ENCODE measurements at places on chromosomes 11 and 22.

GRCh38 chr22:47192651-47193437 lies 430.4 kb downstream of the TBC1D22A start:
- DNase-seq = no peak

DNA sequence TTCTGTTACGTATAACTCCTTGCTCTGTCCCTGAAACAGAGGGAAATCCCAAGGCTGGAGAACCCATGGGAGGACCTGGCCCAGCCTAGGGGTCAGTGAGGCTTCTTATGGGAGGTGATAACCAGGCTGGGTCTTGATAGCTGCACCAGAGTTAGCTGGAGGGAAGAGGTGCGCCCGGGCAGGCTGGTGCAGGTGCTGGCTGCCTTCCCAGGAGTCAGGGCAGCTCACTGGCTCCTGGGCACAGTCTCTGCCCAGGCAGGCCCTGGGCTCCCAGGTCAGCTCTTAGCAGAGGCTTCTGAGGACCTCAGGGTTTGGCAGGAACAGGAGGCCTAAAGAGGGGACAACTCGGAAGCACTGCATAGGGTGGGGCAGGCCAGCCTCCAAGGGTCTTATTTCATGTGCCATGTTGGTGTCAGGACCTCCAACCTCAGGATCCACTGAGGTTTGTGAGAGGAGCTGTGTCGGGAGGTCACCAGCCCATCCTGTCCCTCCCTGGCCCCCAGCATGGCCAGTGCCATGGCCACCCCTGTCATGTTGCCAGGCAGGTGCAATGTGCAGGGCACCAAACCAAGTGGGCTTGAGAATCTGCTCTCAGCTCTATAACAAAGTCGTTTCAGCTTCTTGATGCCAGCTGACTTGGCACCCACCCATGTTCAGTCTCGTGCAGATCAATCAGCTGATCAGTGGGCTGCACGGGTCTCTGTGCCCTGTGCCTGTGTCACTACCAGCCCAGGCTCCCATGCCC lies 20.5 kb upstream of the CELSR1 start:
- DNase-seq = no peak

- no peak for DNase-seq
Observed at GRCh38 chr11:2777386-2777785, 77.6 kb upstream of the KCNQ1OT1 start.

DNA sequence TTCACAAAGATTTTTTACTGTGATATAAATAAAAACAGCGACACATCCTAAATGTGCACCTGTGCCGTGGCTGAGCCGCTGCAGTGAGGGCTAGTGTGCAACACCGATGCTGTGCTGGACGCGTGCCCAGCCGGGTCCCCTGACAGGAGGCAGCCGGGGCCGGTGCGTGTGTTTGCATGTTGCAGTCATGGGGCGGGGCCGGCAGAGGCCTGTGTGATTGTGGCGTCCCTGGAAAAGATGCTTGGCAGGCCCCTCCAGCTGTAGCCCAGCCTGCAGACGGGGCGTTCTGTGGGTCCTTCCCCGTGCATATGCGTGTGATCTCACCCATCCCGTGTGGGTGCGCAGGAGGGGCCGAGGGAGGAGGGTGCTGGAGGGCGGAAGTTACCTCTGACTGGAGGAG lies 30.6 kb downstream of the MUC6 start:
- DNase-seq = no peak

DNA sequence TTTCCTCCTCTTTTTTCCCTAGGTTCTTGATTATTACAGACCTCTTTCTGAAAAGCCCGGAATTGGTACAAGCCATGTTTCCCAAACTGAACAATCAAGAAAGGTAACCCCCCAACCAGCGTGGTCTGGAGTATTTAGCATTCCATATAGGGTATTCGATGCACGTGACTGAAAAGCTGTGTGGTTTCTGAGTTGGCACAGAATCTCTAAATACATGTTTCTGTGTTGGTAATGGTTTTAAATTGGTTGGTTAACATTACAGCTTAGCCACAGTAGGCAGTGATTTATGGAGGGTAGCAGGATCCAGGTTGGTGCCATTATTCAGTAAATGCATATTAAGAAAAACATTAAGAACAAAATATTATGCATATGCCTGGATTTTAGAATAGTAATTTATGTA lies 46.8 kb downstream of the ATXN10 start:
- no peak for DNase-seq

DNA sequence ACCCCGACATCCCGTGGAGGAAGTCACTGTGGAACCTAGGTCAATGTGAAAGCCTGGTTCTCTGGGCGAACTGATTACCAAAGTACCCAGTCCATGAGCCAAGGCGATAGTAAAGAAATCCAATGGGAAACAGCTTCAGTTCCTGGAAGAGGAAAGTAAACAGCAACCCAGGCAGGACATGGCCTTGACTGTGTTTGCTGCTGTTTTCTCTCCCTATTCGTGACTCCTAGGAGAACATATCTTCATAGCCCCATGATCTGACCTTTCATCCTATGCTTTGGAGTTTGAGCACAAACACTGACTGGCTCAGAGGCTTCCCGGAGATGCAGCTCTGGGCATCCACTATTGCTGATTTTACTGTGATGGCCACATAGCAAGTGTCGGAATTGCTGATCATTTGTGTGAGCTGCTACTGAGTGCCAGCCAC lies 45.1 kb downstream of the LRFN4 start:
- DNase-seq = no peak

DNA sequence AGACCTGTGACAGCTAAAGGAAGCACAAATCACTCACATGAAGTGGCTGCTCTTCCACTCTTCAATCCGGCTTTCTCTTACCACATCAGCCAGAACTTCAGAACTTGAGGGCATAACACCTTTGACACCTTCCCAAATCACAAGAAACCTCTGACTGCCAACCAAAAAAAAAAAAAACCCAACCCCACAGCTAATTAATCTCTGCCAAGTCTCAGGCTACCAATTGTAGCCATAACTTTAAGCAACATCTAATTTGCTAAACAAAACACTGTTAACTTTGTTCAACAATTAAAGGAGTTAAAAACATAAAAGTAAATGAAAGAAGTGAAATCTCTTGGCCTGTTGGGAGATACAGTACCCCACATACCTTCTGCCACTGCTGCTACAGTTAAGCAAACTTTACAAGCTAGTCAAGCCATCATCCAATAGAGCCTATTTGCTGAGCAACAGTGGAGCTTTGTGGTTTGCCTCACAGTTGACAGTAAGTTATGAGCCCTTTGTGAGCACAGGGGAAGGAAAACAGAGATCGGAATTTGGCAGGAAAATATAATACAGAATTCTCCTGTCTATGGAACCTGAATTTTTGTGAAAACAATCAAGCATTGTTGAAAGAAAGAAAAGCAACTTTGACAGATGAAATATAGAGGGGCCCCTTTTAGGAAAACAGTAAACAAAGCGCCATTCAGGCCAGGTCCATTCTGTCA lies at the start of gene SOX6:
Gene SOX6 (minus strand): TSS at position 490 of the 704 bp plus-strand sequence. CDS start 15,298 bp downstream, outside the sequence.
- no peak for DNase-seq

DNA sequence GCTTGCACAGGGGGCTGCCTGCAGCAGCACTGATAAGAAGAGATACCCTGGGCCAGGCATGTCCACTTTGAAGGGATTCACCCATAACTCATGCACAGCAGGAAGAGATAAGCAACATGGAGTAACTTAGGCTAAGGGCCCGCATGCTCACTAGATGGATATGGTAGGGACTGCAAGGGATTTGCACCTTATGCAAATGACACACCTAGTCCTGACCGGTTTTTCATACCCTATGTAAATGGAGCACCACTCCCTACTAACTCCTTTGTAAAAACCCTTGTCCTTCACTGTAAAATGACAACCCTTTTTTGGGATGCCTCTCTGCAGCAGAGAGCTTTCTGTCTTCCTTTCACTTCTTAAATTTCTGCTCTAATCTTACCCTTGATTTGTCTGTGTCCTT lies 658.9 kb upstream of the CCDC179 start:
- no peak for DNase-seq

DNA sequence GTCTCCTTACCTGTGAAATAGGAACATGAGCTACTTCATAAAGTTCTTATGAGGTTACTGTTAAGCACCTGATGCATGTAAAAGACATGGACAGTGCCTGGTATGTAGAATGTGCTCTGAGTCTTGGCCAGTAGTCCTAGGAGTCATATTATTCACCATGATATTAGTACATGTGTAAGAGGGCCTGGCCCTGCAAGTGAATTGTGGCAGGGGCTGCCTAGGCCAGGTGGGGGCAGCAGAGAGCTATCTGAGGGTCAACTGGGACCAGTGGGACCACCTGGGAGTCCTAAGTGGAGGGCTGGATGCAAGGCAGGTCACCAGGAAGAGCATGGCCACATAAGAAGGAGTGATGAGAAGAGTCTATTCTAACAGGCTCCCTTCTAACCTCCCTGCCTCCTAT lies 529.5 kb downstream of the SOX6 start:
- DNase-seq = no peak

- DNase-seq = peak; percentile 95
Observed at GRCh38 chr22:45212306-45212709, 28.4 kb downstream of the KIAA0930 start.

DNA sequence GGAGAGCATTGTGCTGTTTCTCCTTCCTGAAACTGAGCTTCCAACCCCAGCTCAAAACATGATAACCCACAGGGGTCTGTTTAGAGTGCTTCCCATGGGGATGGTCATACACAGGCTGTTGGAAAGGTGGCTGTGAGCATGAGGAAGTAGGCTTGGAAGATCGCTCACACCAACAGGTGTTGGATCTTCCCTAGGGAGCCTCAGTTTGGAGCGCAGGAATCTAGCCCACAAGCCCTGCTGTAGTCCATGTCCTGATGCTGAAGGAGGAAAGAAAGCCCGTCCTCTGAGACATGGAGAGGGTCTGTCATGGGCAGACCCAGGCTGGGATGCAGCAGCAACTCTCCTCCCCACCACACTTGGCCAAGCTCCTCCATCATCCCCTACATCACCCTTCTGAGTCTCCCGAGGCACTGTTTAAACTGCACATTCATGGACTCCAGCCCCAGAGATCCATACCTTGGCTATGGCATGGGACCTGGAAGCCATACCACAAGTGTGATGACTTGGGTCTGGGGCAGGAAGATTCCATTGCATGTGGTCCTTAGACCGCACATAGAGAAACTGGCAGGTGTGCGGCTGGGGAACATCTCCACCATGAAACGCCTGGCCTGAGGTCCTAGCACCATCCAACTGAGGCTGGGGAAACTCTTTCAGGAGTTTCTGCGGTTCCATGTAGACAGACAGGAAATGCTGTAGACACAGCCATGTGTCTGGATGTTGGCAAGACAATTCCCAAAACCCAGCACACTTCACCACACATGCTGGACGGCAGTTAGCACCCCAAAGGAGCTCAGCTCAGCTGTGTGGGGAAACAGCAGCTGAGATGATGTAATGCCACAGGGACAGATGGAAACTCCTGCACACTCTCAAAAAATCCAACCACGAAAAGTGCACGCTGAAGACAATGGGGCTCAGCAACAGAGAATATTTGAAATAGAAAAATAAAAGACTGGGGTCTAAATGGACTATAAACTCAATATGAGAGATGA lies 27.6 kb upstream of the TTC12 start:
- no peak for DNase-seq

GRCh38 chr11:105034813-105035620 lies at the start of gene CASP1:
TSS of gene CASP1 (minus strand) at chr11:105035144. CDS start at chr11:105035113, 31 bp downstream.
- no peak for DNase-seq

DNA sequence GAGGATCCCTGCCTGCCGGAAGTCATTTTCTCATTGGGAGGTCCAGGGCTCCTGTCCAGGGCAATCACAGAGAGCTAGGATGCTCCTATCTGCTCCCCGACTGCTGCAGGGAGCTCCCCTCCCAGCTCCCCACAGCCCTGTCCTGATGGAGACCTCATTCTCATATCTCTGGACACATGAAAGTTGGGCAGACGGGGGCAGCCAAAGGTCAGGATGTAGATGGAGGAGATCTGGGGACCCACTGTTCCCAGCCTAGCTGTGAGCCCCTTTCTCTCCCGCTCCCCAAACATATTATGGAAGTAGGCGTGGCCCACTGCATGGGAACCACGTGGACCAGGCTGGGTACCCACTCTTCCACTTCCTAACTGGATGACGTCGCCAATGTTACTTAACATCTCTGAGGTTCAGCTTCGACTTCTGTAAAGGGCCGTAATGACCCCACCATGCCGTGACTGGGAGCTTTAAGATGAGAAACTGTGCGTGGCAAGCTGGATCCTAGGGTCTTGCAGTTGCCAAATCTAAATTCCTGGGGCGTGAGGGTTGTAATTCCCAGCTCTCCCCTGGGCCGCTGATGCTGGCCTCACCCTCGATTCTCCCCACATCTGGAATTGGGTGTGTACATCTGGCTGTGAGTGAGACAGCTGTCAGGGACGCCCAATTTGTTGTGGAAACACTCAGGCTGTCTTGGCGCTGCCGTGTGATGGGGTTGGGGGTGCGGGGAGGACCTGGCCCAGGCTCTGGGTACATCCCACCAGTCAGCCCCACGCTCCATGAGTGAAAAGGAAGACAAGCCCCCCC lies 1.8 kb downstream of the CDC42EP2 start:
- no peak for DNase-seq

GRCh38 chr11:82863209-82863608 lies 37.0 kb downstream of the PRCP start:
- no peak for DNase-seq

DNA sequence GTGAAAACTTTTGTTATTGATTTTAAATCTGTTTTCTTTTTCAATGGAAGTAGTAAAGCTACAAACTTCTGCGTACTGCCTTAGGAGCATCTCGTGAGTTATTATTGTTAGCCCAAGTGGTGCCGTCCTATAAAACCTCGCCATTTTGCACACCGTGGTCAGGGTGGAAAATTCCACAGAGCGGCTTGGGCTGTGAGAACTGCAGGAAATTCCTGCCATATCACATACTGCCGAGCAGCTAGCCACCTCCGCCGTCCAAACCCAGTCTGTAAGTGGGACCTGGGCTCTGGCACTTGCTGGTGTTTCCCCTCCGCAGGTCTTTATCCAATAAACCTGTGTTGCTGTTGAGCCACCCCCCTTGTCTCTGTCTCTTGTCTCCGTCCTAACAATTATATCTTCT lies 88.0 kb upstream of the POU2AF2 start:
- no peak for DNase-seq

- DNase-seq = no peak
Observed at GRCh38 chr11:36249246-36249645, 40.0 kb downstream of the COMMD9 start.

- no peak for DNase-seq
Observed at GRCh38 chr11:66318600-66318970, 1.7 kb upstream of the CD248 start.

DNA sequence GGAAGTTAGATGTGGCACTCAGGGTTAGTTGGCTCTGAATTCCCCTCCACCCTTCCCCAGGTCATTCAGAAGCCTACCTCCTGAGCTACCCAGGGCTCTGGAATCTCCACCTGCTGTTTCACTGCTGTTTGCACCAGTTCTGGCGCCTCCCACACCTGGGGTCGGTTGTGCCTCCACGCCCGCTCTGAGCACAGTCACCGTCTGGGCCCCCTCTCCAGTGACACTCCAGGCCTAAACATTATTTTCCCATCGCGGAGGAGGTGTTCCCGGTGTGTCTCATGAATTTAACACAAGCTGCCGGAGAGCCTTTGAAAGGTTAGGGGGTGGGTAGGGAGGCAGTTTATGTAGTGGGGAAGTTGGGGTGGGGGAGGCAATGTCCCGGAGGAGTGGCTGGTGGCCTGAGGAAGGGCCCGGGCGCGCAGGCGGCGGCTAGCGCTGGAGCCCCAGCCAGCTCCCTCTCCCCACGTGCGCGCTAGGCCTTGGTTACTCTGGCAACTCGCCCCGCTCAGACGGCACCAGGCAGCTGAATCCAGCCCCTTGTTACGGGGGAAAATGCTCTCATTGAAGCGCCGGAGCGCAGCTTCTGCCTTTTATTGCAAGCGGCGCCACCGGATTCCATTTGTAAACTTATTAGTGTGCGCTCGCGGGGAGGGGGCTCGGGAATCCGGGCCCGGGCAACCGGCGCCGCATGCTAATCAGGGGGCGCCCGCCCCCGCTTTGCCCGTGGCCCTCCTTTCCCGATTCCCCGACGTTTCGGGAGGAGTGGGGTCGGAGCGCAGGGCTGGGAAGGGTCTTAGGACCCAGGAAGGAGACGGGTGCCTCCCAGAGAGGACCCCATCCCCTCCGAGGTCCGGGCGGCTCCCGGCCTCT lies 52.4 kb downstream of the GRIK4 start:
- peak; percentile 74 for DNase-seq
